ENCODE measurements at places on chromosomes 2 and 18. TPM values are rescaled to one million over a fixed set of nuclear protein-coding genes. Genes with fewer than 3 reads are reported as not detected.

- no peak for DNase-seq
Measured at GRCh38 chr18:39675368-39675767, 2109.8 kb upstream of the CELF4 start.

Gene OTOS
- not detected for total RNA-seq

- no peak for DNase-seq
Measured at GRCh38 chr2:195575016-195575415, 82.0 kb upstream of the SLC39A10 start.

Gene GPR45
- not detected for total RNA-seq

DNA sequence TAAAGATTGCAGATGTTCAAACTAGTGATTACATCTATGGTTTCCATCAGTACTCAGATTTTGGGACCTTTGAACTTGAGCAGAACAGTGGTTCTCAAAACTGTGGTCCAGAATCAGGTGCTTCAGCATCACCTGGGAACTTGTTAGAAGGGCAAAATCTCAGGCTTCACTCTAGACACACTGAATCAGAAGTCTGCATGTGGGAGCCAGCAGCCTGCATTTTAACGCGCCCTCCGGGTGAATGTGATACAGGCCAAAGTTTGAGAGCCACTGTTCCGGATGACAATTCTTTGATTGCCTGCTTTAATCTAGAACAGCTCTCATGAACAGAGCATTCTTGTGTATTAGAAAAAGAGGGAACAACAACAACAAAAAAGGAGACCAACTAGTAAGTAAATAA lies 261.7 kb downstream of the GPD2 start:
- no peak for DNase-seq

Gene GPR35
- total RNA-seq: 3.2 TPM

Gene PUS10
- 4.6 TPM for total RNA-seq

DNA sequence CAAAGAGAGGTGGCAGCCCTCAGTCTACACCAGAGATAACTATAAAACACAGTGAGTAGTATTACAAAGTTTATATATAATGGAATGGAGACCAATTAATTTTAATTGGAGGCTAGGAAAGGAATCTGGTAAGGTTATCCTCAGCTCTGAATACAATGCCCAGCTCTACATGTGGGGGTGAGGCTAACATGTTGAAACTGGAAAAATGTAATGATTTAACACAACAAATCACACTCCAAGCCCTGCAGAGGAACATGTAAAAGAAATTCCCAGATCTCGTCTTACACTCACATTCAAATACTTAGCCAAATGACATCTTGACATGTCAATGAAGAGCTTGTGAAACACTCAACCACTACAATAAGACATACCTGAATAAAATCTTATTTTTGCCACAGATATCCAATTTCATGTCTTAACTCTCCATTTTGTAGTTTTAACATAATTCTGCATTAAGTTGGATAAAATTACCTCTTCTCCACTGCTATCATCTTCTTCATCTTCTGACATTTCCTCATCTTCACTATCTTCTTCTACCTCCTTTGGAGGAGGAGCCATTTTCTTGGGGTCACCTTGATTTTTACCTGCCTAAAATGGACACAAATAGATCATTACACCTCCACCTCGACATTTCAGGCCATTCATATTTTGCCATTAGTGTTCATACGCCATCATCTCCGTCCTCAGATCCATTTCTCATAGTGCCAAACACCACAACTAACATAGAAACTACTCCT lies 1.4 kb downstream of the NCL start:
- no peak for DNase-seq

Gene TRIM54
- not detected for total RNA-seq

Gene SERPINB13
- total RNA-seq: 228 TPM

Gene MC5R
- not detected for total RNA-seq

GRCh38 chr2:43777306-43777926 lies 3.6 kb downstream of the DYNC2LI1 start:
- no peak for DNase-seq

GRCh38 chr2:112084689-112085374 lies 29.8 kb downstream of the TMEM87B start:
- DNase-seq: no peak

GRCh38 chr18:76514573-76514972 lies 19.5 kb upstream of the ZNF516 start:
- DNase-seq: no peak

Gene DBI
- total RNA-seq: 430 TPM

- DNase-seq: no peak
Measured at GRCh38 chr2:101195871-101196661, 44.9 kb upstream of the TBC1D8 start.

DNA sequence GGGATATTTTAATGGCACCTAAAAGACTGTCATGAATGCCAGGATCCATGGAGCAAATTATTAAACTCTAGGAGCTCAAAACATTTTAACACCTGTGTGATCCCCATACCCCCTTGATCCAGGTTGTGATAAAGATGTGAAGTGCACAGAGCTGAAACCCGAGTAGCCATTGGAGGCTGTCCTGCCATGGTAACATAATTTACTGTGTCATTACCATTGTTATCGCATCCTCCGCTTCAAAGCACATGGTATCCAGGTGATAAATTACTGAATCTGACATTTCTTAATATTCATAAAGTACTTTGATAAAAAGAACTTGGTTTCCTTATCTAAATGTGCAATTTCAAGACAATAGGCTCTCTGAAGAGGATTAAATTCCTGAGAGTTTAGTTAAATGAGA lies 109.3 kb downstream of the CHST9 start:
- no peak for DNase-seq

DNA sequence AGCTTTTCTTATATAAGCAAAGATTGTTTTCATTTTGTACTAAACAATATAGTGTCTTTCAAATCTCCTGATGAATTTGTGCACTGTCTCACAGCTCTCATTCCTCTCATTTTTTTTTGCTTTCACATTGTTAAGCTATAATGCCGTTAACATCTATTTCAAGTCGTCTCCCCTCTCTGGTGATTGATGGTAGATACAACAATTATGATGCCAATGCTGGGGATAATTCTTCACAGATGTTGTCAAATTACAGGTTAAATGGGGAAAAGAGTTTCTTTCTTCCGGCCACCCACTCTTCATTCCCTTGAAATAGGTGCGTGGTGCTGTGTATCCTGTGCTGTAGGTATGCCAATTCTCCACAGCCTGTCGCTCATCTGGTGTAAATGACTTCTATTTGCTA lies 1053.7 kb upstream of the ZEB2 start:
- no peak for DNase-seq

Gene CCDC93
- total RNA-seq: 14.2 TPM

Gene SNTG2
- total RNA-seq: 5.9 TPM

DNA sequence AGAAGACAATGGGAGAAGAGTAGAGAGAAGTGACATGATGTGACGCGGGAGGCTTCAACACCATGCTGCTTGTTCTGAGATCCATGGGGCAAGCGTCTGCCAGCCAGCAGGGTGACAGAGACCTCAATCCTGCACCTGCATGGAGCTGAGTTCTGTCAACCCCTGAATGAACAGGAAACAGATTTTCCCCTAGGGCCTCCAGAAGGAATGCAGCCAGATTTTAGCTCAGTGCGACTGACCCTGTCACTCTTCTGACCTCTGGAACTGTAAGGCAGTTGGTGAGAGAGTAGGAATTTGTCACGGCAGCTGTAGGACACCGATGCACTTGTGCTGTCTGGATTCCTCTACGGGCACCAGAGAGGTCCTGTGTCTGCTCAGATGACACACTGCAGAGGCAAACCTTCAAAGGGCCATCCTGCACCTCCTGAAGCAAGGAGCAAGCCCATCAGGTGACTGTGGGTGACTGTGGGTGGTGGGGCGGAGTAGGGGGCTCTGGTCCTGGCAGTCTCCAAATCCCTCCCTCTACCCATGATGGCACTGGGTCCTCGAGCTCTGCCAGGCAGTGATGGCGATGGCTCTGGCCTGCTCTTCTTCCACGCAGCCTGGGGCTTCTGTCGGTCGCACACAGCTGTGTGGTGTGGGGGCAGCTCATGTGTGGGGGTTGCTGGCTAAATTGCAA lies 194.3 kb upstream of the TWIST2 start:
- DNase-seq: no peak

- no peak for DNase-seq
Measured at GRCh38 chr2:226215902-226216503, 583.6 kb downstream of the IRS1 start.

Gene MEP1B
- not detected for total RNA-seq

Gene CRYBA2
- not detected for total RNA-seq

- DNase-seq: no peak
Measured at GRCh38 chr2:72414137-72414760, 266.6 kb upstream of the CYP26B1 start.

- DNase-seq: no peak
Measured at GRCh38 chr18:57004366-57005121, 142.3 kb upstream of the BOD1L2 start.

- no peak for DNase-seq
Measured at GRCh38 chr2:231372326-231372725, 23.2 kb upstream of the B3GNT7 start.

DNA sequence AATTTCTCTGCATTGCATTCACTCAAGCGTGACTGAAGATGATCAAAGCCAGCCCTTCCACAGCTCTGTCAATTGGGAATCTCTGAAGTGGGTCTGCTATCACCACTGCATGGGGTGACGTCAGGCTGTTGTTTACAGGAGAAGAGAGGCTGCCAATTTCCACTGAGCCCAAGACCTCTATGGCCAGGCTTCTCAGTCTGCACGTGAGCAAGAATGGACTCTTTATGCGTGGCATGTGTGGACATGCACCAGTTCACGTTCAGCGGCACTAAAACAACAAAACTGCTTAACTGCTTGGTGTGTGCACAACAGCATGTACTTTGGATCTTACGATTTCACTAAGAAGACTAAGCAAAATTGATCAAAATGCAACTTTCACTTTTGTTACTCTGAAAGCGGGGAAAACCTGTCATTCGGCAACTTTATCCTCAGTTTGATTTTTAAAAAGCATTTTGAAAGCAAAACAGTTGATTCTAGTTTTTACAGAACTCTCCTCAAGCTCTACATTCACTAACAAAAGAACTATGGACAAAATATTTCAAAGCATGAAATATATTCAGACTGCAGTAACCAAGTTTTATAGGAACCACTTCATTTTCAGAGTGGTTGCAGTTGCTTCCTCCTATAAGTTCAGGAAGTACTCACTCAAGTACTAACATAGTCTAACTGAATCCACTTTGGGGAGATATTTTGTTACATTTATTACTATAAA lies 77.0 kb upstream of the SERTAD2 start:
- DNase-seq: no peak

GRCh38 chr2:59896499-59897245 lies 656.8 kb downstream of the BCL11A start:
- no peak for DNase-seq

Gene DSG2
- 9.6 TPM for total RNA-seq
